Heart right ventricle (tissue), 16 donors: ENCODE measurements at places on chromosomes 16 and 17. TPM values are rescaled to one million over a fixed set of nuclear protein-coding genes. Genes with fewer than 3 reads are reported as not detected.

The TMC8 gene
- total RNA-seq, result 2.1 TPM

The CCL8 gene
- total RNA-seq, result 8.3 TPM

The OR3A3 gene
- not detected for total RNA-seq

GRCh38 chr16:12784076-12784475 is 19.6 kb downstream of the CPPED1 start:
- H3K4me3 ChIP-seq, result no peak overlapping the region
- no peak for DNase-seq
- no peaks in the 10 kb centered on the region for H3K4me1 ChIP-seq
- no peaks in the 10 kb centered on the region for H3K27me3 ChIP-seq

DNA sequence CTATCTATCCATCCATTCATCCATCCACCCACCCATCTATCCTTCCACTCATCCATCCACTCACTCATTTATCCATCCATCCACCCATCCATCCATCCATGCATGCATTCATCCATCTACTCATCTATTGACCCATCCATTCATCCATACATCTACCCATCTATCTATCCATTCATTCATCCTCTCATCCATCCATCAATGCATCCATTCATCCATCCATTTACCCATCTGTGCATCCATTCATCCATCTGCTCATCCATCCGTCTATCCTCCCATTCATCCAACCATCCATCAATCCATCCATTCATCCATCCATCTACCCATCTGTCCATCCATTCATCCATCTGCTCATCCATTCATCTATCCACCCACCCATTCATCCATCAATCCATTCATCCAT is 224.5 kb upstream of the MAF start:
- no peak overlapping the region for H3K27ac ChIP-seq
- H3K36me3 ChIP-seq, result no peaks in the 10 kb centered on the region
- DNase-seq, result no peak

DNA sequence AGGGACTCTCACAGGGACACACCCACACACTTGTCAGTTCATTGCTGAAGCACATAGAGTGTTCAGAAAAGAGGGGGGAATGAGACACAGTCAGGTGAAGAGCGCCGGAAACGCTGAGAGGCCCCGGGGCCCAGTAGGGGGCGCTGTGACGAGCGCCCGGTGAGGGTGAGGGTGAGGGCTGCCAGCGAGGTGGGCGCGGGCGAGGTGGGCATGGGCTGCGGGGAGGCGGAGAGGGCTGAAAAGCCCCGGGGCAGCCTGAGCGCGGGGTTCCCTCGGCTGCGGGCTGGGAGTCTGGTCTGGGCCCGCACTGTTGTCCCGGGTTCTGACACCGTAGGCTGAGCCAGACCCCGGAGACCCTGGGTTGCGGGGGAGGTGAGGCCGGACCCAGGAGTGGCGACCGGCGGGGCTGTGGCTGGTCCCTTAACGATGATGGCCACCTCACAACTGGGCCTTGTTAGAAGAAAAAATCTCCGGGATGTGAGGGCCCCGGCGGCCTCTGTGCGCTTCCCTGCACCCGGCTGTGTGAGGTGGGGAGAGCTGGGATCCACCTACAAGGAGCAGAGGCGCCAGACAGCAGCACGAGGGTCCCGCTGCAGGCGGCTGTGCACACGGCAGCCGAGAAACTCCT is 91.4 kb downstream of the C16orf78 start:
- no peaks in the 10 kb centered on the region for H3K27me3 ChIP-seq
- H3K4me1 ChIP-seq, result no peaks in the 10 kb centered on the region
- no peak for DNase-seq
- H3K4me3 ChIP-seq, result no peak overlapping the region
- no peaks in the 10 kb centered on the region for H3K36me3 ChIP-seq

DNA sequence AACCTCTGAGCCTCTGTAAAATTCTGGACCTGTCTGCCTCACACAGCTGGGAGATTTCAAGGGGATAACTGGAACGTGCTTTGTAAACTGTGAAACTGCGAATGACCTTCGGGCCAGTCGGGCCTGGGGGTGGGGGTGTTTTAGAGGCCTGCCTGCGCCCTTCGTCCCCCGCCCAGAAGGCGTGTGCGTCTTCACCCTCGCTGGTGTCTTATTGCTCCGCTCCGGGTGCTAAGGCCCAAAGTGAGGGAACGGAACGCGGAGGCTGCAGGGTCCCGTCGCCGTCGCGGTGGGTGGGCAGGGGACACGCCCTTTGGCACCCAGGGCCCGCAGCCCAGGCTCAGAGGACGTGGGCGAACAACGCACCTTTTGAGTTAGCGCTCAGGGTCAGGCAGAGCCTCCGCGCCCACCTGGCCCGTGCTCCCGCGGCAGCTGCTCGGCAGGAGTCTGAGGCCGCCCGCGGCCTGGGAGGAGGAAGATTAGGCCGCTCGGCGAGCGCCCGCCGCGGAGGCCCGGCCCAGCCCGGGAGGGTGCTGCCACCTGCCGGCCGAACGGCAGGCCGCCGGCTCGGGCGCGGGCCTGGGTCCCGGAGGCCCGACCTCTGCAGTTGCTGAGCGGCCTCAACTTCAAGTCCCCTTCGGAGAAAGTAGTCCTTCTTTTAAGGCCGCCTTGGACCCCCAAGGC is 29.7 kb downstream of the DCAKD start:
- H3K4me3 ChIP-seq, result peak overlapping the region; percentile 56
- H3K27ac ChIP-seq, result peak overlapping the region; percentile 79
- peaks cover 30% of the 10 kb centered on the region for H3K4me1 ChIP-seq
- H3K36me3 ChIP-seq, result peaks cover 12% of the 10 kb centered on the region

DNA sequence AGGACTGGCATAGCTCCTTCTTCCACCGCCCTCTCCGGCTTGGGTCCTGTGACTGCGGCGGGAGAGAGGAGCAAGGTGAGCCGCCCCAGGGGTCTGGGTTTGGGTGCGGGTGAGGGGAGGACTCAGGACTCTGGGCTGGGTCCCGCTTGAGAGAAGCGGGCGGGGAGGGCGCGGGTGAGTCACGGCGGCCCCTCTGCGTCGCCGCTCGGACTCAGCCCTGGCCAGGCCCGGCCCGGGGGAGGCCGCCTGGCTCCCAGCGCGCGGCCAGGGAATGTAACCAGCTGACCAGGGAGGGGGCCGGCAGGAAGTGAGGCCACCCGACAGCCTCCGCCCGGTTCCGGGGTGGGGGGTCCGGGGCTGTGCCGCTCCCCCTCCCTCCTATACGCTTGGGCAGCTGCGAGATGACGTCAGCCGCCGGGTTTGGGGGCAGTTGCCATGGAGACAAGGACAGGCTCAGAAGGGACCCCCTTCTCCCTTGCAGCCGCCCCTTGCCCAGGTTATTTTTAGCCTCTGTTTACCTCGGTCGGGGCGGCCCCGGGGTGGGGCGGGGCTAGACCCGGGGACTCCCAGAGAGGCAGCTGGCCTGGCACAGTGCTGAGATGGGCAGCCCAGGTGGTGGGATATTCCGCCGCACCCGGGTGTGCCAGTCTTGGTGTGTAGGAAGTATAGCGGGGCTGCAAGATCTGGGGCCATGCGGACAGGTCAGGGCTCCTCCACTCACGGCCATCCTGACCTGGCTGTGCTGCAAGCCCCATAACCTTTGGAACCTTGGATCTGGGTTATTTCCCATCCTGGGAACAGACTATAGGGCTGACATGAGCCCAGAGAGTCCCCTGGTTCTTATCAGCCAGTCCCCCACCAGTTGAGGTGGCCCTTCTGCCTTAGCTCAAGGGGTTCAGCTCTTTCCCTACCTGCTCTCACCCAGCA is 1.6 kb downstream of the RIPOR1 start:
- no peaks in the 10 kb centered on the region for H3K36me3 ChIP-seq
- H3K27me3 ChIP-seq, result no peaks in the 10 kb centered on the region
- peak; percentile 86 for DNase-seq
- H3K4me1 ChIP-seq, result peaks cover 62% of the 10 kb centered on the region
- H3K4me3 ChIP-seq, result peak overlapping the region; percentile 98
- peak overlapping the region; percentile 94 for H3K27ac ChIP-seq

- H3K27me3 ChIP-seq, result no peaks in the 10 kb centered on the region
These were observed 14.5 kb downstream of the GRB2 start for GRCh38 chr17:75390982-75391381.

DNA sequence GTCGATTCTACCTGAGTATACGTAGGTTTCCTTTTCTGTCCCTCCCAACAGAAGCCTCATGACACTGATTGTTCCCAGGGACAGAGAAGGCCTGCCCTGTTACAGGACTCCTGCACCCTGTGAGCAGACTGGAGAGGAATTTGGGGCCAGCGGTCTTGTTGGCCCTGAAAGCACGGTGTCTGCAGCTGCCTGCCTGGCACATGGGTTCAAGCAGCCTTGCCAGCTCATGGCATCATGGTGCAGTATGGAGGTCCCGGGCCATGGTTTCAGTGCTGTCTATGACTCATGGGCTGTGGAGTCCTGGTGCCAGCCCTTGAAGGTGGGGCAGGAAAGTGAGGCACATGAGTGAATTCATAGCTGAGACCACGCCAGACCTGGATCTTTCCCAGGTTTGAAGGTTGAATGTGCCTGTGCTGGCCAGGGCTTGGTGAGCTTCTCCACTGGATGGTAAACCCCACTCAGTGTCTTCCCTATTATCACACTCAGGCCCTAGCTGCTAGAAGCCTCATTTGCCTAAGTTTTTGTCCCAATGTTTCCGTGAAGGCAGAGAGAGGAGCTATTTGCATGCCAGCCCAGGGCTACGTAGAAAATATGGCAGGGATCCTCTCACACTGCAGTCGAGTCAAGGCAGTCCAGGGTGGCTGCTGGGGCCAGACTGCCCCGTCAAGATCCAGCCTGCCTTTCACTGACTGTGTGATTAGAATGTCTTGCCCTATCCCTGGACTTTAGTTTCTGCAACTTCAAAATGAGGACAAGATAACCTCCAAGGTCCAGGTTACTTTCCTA is 277.2 kb upstream of the CCL2 start:
- no peaks in the 10 kb centered on the region for H3K27me3 ChIP-seq
- no peak overlapping the region for H3K4me3 ChIP-seq
- no peak overlapping the region for H3K27ac ChIP-seq
- DNase-seq, result no peak
- peaks cover 15% of the 10 kb centered on the region for H3K4me1 ChIP-seq
- no peaks in the 10 kb centered on the region for H3K36me3 ChIP-seq

- DNase-seq, result peak; percentile 75
- peaks cover 3% of the 10 kb centered on the region for H3K27me3 ChIP-seq
- H3K4me3 ChIP-seq, result peak overlapping the region; percentile 59
- H3K4me1 ChIP-seq, result peaks cover 14% of the 10 kb centered on the region
These were observed 5.6 kb downstream of the CORO6 start for GRCh38 chr17:29617125-29617480.

GRCh38 chr17:49836111-49837030 is 11.5 kb downstream of the TAC4 start:
- H3K36me3 ChIP-seq, result peaks cover 32% of the 10 kb centered on the region
- H3K27me3 ChIP-seq, result no peaks in the 10 kb centered on the region
- DNase-seq, result no peak
- H3K4me3 ChIP-seq, result no peak overlapping the region
- peaks cover 48% of the 10 kb centered on the region for H3K4me1 ChIP-seq

DNA sequence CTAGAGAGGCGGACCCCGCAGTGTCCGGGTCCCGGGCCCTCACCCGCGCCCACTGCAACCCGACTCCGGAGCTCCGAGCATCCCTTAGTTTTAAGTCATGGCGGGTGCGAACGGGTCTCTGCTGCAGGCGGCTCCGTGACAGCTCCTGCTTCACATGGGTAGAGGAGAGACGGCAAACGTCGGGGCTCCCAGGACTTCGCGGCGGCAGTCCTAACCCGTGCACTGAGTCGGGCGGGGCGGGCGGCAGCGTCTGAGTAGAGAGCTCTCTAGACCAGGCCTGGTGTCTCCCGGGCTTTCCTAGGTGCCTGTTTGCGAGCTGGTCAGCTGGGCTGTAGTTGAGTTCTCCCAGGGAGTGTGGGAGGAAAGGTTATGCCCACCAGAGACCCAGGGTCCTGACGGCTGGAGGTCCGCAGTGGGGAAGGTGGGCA is 345 bp downstream of the TSC2 start:
- H3K27me3 ChIP-seq, result no peaks in the 10 kb centered on the region
- no peak for DNase-seq
- H3K4me1 ChIP-seq, result peaks cover 58% of the 10 kb centered on the region
- H3K4me3 ChIP-seq, result peak overlapping the region; percentile 88
- H3K27ac ChIP-seq, result peak overlapping the region; percentile 84

DNA sequence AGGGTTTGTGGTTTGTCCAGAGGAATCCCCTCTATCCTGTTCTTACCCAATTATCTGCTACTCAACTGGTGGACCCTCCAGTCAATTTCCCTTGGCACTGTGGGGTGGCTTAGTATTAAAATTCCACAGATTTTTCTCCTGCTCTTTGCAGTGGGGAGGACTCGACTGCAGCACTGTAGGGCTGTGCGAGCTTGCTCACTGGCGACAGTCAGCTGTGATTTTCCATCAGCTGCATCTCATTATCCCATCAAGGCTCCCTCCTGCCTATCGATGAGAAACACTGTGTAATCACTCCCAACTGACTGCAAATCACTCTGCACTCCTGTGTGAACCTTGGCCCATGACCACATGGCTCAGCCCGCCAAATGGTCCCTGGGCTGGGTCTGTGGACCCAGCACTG is 90.5 kb upstream of the MAF start:
- no peak overlapping the region for H3K4me3 ChIP-seq
- DNase-seq, result no peak
- no peaks in the 10 kb centered on the region for H3K36me3 ChIP-seq
- no peaks in the 10 kb centered on the region for H3K4me1 ChIP-seq
- no peak overlapping the region for H3K27ac ChIP-seq

DNA sequence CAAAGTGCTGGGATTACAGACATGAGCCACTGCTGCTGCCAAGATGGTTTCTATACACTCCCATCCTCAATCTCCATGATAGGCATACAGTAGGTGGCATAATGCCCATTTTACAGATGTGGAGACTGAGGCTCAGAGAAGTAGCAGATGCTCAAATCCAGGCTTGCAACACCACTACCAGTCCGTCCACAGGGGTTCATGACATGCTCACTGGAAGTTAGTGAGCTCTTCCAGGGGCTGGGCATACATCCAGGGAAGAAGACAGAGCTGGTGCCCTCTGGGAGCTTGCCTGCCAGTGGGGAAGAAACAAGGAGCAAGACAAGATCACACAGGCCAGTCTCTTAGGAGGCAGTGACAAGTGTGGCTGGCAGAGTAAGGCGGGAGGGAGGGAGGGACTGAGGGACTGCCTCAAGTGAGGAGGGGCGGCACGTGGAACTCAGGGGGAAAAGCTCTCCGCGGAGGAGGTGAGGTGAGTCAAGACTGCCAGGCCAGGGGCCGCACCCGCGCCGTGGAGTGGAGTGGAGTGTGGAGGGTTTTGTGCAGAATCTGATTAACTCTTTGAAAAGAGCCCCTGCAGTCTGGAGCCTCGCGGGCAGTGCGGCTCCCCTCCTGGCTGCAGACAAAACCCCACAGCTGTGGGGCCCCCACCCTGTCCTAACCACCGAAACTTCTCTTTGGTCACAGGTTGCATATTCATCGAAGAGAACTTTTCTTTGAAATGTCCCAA is 27.9 kb downstream of the SREBF1 start:
- DNase-seq, result no peak
- no peaks in the 10 kb centered on the region for H3K36me3 ChIP-seq
- H3K4me1 ChIP-seq, result peaks cover 76% of the 10 kb centered on the region
- H3K27me3 ChIP-seq, result no peaks in the 10 kb centered on the region
- H3K4me3 ChIP-seq, result no peak overlapping the region
- no peak overlapping the region for H3K27ac ChIP-seq

- H3K36me3 ChIP-seq, result no peaks in the 10 kb centered on the region
- no peak overlapping the region for H3K27ac ChIP-seq
- no peak overlapping the region for H3K4me3 ChIP-seq
- no peaks in the 10 kb centered on the region for H3K27me3 ChIP-seq
- DNase-seq, result no peak
These were observed 123.0 kb downstream of the RPTOR start for GRCh38 chr17:80667462-80668277.

GRCh38 chr17:9225305-9226101 is 204.2 kb downstream of the NTN1 start:
- H3K27ac ChIP-seq, result no peak overlapping the region
- no peaks in the 10 kb centered on the region for H3K36me3 ChIP-seq
- H3K4me1 ChIP-seq, result peaks cover 7% of the 10 kb centered on the region
- no peak overlapping the region for H3K4me3 ChIP-seq
